ENCODE measurements at places on chromosomes 4 and X.

DNA sequence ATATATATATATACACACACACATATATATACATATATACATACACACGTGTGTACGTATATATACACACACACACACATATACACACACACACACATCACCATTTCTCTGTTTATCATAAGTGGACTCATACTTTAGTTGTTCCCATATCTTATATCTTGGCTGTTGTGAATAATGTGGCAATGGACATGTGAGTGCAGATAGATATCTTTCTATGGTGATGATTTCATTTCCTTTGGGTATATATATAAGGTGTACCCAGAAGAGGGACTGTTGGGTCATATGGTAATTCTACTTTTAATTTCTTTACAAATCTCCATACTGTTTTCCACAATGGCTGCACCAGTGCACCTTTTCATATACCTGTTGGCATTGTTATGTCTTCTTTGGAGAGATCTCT is 105.9 kb downstream of the LARP1B start:
- no peak for DNase-seq

- no peak for DNase-seq
Measured at GRCh38 chr4:79197275-79198009, 128.4 kb downstream of the NAA11 start.

DNA sequence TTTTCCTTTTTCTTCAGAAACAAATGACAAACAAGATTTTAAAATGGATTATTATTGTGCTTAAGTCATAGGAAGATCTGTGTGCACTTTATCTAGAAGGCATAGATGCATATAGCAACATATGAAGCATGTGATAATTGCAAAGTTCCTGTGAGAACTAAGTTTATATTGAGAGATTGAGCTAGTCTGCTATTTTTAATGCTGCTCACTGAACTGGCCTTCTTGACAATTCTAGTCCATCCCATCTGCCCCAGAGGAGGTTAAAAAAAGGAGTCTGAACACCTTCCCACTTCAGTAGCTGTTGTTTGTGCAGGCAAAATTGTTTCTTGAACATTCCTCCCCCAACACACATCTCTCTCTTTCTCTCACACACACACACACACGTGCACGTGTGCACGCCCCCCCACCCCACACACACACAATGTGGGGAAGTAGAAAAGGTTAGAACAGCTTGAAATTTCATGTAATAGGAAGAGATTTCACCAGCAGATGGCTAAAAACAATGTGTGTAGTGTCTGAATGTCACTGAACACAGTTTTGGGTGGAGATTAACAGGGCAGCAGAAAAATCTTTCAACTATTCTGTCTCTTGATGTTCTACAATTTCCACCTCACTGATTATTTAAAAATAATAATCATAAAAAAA is 108.0 kb downstream of the GPM6A start:
- no peak for DNase-seq

GRCh38 chrX:12794654-12795053 is 3.4 kb downstream of the PRPS2 start:
- no peak for DNase-seq

GRCh38 chr4:95410387-95410977 is 138.3 kb downstream of the UNC5C start:
- DNase-seq: no peak

- DNase-seq: no peak
Measured at GRCh38 chr4:132297346-132297745, 851.7 kb upstream of the PCDH10 start.

- no peak for DNase-seq
Measured at GRCh38 chr4:184310171-184310567, 92.5 kb upstream of the ENPP6 start.

GRCh38 chr4:172124656-172125308 is 311.6 kb downstream of the GALNTL6 start:
- DNase-seq: no peak

GRCh38 chrX:30296408-30297254 is 12.6 kb downstream of the NR0B1 start:
- DNase-seq: no peak

DNA sequence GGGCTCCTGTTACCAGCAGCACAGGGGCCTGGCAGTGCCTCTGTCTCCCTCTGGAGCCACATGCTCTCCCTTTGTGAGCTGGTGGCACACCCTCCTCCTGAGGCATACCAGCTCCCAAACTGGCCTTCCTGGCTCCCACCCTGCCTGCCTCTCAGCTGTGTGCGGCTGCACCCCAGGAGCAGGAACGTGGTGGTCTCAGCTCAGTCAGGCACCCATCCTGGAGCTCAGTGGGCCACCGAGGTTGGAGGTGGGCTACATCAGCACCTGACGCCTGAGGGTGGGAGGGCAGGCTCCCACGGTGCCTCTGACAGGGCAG is 85.9 kb upstream of the NKX1-1 start:
- no peak for DNase-seq

DNA sequence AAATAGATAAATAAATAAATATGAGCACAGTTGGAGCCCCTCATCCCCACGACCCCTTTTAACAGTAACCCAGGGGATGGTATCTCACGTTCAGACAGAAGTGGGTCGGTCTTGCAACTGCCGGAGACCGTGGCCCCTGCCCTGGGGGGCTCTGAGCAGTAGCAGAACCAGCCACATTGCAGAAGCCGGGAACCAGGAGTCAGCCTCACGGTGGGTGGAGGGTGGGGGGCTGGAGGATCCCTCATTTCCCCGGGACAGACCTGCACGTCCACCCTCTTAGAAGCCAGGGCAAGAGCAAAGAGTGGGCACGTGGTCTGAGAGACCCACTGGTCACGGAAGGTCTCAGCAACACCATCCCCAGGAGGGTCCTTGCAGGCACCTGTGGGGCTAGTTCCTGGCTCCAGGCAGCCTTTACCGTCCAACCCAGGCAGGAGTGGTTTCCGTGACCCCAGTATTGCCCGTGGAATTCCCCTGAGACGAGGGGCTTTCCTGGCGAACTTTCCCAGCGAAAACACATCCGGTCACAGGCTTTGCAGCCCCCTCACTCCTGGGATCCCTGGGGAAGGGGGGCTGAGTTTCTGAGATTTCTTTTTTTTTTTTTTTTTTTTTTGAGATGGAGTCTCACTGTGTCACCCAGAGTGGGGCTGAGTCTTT is 8.8 kb upstream of the IL3RA start:
- no peak for DNase-seq

DNA sequence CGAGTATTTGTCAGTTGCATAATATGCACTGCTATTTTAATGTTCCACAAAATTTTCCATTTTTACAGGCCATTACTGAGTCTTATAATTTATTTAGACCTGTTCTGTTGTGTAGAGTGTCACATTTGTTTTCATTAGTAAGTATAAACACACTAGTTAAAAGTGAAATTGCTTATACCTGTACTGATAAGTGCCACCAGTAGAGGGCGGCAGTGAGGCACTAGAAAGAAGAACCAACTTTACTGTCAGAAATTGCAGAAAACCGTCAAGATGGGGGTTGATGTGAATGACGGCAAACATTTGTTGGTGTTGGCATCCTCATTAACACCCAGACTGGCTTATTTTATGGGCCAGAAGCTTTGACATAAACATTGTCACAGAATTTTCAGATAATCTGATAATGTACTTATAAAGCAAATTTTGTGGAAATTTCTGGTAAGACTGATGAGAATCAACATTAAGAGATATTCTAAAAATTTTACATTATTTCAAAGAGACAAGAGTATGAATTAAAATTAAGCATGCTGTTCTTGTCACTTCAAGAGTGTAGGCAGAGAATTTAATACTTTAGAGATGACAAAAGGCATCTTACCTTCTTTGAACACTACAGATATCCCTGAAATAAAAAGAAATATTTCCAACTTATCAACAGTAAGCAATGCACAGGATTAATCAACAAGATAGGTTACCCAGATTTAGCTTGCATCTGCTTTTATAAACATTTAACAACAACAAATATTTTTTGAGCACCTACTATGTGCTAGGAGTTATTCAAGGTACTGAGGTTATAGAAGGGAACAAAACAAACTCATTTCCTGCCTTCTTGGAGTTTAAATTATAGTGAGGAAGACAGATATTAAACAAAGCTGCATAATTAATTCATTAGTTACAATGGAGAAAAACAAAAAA is 24.9 kb downstream of the ALPK1 start:
- no peak for DNase-seq

- peak; percentile 49 for DNase-seq
Measured at GRCh38 chr4:105147553-105148161, 981 bp downstream of the TET2 start.

DNA sequence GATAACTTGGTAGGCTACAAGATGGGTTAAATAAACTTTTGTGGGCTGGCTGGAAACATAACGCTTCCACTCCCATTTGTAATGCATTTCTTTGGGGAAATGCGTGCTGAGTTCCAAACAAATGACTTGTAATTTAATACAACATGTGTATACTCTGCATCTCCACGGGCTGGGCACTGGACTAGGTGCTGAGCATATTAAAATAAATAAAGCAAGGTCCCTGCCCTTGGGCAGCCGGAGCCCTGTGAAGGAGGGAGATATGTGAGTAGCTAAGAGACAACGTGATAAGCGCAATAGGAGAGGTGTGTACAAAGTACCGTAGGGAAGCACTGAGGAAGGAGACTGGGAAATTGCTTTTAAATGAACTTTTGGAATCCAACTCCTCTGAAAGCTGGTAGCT is 147.2 kb upstream of the RBPJ start:
- no peak for DNase-seq

DNA sequence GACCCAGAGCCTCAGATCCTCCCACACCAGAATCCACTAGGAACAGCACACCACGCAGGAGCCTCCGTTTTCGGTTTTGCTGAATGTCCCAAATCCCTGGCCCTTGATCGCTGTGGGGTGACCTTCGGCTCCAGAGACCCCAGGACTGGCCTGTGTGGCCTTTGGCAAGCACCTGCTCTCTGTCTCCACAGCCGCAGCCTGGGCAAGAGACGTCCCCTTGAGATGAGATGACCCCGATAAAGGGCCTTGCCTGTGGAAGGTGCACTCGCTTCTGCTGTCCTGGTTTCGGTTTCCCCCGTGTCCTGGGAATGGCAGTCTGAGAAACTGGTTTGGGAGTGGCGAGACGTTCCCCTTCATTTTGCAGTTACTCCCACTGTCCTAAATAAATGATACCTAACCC is 9.6 kb downstream of the PSAPL1 start:
- DNase-seq: no peak

DNA sequence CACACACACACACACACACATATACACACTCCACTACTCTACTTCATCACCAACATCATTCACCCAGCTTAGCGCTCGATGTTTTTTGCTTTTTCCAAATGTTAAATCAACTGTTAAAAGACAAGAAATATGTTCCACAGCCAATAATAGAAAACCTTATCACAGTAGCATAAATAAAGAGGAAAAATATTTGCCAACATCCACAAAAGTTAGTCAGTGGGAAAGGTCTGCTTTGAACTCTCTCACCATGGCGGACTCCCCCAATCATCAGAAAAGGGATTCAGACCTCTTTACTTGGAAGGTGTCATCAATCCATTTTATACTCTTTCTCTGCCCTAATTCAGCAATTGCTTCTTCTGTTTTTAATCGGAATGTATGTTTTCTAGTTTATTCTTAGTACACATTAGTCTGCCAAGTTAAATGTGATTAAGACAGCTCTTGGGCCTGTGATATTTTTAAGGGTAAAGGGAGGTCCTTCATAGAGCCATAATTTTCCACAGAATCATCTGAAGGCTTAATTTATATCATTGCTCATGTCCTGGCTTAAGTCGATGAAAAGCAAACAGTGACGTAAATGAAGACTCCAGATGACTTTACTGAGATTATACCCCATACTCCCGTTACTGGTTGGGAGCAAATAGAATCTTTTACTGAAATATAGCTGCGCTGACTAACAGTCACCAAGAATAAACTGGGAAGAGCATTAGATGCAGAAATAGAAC is 29.7 kb upstream of the LGI2 start:
- no peak for DNase-seq

- no peak for DNase-seq
Measured at GRCh38 chr4:88041626-88042025, 34.2 kb downstream of the PKD2 start.

GRCh38 chr4:184825141-184825895 is 450 bp downstream of the ACSL1 start:
- no peak for DNase-seq

DNA sequence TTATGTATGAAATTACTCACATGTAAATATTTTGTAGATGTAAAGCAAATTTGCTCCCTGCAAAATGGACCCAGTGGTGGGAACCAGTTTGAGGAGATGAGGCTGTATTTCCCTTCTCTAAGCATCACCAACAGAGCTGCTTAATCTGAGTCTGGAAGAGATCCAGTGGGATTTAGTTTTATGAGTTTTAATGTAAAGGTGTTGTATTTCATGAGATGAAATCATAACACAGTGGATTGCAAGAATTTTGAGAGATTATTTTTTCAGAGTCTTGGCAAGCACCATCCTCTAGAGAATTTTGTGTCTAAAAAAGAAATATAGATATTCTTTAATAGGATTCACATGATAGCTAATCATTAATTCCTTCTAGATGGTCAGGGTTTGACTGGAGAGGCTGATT is 35.6 kb upstream of the SFRP2 start:
- DNase-seq: no peak

GRCh38 chr4:140680686-140681085 is 75.5 kb downstream of the TBC1D9 start:
- no peak for DNase-seq

DNA sequence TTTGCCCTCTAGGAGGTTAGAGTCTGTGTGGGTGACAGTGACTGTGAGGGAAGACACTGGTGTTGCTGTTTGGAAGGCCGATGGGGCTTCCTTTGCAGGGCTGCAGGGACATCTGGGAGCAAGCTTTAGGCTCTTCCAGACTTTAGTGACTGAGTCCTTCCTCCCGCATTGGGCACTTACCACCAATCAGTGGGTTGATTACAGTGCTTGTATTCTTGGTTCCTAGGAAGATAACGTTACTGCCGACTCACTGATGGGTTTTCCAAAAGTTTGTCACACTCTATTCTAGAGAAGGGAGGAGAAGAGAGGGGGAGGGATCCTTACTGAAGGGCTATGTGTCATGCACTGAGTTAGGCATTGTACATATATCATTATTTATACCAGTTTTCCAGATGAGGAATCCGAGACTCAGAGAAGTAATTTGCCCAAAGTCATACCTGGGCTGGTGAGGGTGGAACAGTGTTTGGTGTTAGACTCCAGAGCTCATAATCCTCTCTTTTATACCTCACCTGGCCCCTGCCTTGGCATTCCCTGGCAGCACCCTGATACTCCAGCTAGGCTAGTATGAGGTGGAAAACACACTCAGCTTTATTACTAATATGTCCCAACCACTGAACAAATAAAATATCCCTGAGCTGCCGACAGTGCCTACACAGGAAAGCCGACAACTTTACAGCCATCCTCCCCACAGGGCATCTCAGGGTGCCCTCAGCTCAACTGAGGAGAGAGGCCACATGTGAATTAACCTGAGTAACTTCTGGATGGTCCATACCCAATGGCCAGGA is 3.8 kb downstream of the CHST7 start:
- DNase-seq: no peak
